NCI-H1436 treated with DMSO at 0.1 percent for 48 hours (cell line): ENCODE measurements at places on chromosomes 4 and X.

- no peak for DNase-seq
Measured at GRCh38 chr4:88119943-88120342, 38.5 kb downstream of the ABCG2 start.

- no peak for DNase-seq
Measured at GRCh38 chr4:131337936-131338335, 1811.2 kb upstream of the PCDH10 start.

DNA sequence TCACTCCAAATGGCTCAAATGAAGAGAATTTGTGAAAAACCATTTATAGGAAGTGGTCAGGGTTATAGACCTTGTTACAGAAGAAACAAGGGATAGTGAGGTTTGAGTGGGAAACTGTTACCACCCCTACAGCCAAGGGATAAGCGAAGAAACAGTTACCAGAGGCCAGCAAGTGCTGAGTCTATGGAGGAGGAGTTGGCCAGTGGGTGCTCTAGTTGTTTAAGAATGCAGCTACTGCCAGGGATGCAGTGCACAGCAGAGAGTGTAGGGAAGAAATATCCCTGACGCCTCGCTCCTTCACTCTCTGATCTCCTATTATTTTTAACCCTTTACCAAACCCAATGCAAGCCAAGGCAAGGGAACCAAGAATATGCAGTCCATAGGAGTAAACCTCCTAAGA is 15.2 kb upstream of the SYTL4 start:
- no peak for DNase-seq

DNA sequence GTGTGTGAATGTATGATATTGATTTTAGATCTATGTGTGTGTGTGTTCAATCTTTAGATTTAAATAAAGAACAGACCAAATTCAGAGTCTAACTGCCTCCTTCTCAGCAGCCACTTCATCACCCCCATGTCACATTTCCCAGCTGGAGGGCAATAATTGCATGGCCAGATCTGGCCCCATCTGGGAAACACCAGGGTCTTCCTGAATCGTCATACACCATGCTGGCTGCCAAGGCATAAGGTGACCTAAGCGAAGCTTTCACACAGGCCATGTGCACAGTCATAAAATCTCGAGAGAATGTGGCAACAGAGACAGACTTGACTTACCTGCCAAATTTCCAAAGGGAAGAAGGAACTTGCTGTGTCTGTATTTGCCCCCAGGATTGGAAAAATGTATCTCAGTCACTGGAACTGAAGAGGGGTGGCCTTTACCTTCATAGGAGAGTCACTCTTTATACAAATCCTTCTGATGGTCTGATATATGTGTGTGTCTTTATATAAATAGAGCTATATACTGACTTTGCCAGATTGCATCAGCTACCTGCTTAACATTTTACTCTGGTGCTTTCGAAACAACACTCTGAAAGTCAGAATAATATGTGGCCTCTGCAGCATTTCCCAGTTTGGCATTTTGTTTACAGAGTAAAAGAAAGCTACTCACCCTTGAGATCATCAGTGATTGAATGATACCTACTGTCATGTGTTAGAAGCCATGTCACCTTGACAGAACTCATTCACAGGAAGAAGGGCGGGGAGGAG is at the start of gene PLAC1:
TSS of gene PLAC1 (minus strand) at position 470 of the 758 bp plus-strand sequence. CDS start 91,789 bp downstream, outside the sequence.
- DNase-seq, result no peak

- DNase-seq, result no peak
Measured at GRCh38 chrX:73182502-73183114, 32.0 kb downstream of the NAP1L2 start.

GRCh38 chr4:139515531-139515958 is 40.5 kb downstream of the SETD7 start:
- DNase-seq, result no peak

GRCh38 chr4:65437102-65437501 is 233.2 kb downstream of the EPHA5 start:
- no peak for DNase-seq

- DNase-seq, result no peak
Measured at GRCh38 chrX:46791927-46792809, 33.2 kb upstream of the SLC9A7 start.

DNA sequence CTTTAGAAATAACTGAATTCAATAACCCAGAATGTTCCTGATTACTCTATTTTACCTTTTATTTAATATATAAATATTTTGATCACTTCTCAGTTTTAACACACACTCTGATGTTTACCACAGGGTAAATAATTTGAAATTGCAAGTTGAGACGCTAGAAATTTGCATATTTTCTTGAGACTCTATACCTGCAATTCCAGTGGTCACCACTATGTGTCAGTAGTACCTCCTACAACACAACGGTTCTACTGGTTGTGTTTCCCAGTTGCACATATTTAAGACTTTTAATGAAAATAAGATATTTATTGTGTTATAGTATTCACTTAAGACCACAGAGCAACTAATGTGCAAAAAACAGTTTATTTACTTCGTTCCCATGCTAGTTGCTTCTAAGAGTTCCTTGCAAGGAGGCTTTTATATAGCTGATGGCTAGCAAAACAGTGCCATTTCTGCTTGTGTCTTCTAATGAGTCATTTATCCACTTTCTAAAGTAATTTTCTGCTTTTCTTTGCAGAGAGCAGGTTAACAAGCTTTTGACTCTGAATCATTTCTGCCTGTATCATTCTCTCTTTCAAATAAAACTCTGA is 98.9 kb upstream of the PDLIM3 start:
- no peak for DNase-seq

GRCh38 chr4:8292478-8293107 is 23.0 kb downstream of the HTRA3 start:
- no peak for DNase-seq

- peak; percentile 26 for DNase-seq
Measured at GRCh38 chr4:168560184-168561180, 63.6 kb downstream of the PALLD start.

- DNase-seq, result no peak
Measured at GRCh38 chrX:136525738-136526606, 6.0 kb upstream of the VGLL1 start.

- no peak for DNase-seq
Measured at GRCh38 chr4:151158979-151159378, 59.6 kb downstream of the RPS3A start.

DNA sequence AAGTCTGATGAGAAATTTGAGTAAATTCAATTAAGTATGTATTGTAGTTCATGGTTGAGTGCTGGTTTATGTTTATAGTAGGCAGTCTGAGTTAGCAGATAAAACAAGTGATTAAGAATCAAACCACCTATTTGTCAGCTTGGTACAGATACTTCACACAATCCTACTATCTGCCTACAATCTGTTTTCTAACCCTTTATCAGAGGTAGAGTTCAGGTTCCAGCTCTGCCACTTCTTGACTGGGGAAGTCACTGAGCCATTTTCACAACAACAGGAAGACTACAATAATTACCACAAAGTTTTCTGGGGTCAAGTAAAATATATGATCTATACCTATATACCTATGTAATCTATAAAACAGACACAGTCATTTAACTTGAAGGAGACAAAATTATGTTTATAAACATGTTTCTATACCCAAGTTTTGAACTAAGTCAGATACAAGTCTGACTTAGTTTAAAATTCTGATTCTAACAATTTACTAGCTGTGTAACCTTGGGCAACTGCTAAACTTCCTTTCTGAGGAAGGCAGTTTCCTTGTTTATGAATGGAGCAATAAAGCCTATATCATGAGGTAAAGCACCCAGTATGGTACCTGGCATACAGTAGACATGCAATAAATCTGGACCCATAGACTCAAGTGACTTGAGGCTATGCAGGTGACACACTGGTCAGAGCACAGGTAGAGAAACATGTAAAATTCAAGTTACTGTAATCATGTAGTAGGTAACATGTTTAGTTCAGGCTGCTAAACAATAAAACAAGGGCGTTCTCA is 37.2 kb upstream of the BDH2 start:
- DNase-seq, result no peak

DNA sequence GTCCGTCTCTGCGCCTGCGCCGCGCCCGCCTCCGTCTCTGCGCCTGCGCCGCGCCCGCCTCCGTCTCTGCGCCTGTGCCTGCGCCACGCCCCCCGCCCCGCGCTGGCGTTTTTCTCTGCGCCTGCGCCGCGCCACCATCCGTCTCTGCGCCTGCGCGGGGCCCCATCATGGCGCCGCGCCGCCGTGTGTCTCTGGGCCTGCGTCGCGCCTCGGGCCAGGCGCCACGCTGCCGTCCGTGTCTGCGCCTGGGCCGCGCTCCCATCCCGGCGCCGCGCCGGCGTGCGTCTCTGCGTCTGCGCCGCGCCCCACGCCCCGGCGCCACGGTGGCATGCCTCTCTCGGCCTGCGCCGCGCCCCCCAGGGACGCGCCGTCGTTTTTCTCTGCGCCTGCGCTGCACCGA is 51.8 kb upstream of the DUX4 start:
- no peak for DNase-seq

DNA sequence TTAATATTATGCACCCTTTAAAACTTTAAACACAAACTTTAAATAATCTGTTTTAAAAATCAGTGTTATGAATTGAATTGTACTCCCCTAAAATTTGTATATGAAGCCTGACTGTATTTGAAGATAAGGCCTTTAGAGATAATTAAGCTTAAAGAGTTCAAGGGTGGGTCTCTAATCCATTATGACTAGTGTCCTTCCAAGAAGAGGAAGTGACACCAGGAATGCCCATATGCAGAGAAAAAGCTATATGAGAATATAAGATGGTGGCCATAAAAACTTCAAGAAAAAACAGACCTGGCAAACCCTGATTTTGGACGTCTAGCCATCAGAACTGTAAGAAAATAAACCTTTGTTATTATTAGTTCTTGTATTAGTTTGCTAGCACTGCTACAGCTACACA is 29.0 kb downstream of the UGT2A2 start:
- DNase-seq, result no peak

- DNase-seq, result no peak
Measured at GRCh38 chrX:43728966-43729365, 72.9 kb downstream of the MAOA start.

- DNase-seq, result peak; percentile 16
Measured at GRCh38 chrX:134604701-134605311, 53.5 kb downstream of the PLAC1 start.

DNA sequence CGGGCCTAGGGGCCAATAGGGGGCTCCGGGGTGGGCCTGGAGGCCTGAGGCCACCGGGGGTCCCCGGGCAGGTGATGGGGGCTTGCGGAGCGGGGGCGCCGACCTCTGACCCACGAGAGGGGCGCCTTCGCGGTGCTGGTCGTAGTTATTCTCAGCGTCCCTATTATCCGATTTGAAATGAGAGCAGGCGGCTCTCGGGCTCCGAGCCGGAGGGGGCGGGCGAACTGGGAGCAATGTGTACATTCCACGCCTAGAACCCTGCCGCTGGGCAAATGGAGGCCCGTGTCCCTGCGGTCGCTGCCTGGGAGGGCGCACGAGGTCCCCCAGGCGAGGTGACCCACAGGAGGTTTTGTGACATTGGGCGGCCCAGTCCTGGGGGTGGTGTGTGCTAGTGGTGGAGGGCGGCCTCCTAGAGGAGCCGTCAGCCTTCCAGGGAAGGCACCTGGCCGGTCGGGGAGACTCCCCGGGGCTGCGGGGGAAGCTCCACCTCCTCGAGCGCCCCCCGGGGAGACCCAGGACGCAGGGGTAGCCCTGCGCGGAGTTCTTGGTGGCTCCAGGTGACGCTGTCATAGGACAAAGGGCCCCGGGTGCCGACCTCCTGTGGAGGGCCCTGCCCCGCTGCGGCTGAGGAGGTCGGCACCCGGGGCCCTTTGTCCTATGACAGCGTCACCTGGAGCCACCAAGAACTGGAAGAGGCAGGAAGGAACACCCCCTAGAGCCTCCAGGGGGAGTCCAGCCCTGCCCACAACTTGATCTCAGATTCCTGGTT is 102.6 kb upstream of the PRKX start:
- no peak for DNase-seq

DNA sequence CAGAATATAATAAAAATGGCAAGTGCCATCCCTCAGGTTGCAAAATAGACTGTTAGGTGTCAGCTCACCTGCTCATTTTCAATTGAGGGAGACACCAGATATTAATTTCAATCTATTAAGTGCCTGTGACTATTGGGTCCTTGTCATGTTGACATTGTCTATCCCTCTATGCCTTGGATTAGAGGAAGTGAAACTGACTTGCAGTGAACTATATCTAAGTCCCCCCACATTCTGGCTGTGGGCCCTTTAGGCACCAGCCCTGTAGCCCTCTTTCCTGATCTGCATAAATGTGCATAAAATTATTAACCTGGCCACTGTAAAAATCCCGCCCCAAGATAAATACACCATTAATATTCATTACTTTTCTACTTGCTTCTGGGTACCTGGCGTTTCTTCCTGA is 293.0 kb upstream of the CLNK start:
- DNase-seq, result no peak

DNA sequence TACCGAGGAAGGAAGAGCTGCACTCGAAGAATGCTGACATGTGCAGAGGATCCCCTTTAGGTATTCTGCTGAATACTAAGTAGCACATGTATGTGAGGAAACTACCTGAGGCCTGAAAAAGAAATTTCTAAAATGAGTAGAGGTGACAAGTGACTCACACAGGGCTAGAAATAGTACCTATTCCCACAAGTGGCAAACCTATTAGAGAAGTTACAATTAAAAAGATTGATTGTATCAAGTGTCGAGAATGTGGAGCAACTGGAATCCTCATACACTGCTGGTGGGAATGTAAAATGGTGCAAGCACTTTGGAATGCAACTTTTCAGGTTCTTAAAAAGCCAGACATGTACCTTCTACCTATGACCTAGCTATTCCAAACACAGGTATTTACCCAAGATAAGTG is 47.4 kb downstream of the CCSER1 start:
- DNase-seq, result no peak

DNA sequence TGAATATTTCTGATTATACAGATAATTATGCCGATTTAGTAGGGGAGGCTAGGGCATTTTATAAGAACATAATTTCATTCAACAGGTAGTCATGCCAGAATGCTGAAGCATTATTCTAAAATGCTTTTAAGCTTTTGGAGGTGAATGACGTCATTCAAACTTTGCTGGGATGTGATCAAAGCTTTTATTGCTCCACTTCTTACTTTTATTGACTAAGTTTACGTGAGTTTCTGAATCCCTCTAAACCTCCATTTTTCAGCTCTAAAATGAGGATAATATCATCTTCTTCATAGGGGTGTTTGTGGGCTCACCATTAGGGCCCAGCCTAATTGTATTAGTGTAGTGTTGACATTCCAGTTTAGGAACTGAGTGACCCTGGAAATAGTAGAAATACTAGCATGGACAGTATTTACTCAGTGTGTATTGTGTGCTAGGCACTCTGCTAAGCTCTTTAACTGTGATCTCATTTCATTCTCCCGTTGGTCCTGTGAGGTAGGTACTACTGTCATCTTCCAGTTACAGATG is 3.0 kb downstream of the WWC2 start:
- no peak for DNase-seq

DNA sequence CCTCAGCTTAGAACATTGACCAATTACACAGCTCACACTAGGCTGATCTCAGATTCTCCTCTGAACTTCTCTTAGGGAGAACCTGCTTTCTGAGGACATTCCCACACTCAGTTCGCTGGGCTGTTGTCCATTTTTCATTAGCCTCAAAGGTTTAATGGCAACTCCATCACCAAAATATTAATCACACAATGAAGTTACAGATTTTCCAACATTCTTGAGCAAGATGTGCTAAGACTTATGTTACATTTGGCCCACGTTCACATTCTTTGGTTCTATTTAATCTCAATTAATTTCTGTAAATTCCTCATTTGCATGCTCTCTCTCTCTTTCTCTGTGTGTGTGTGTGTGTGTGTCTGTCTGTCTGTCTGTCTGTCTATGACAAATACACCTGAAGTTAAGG is 82.3 kb upstream of the EDNRA start:
- DNase-seq, result no peak

- no peak for DNase-seq
Measured at GRCh38 chrX:39631276-39632229, 466.2 kb downstream of the BCOR start.
